ENCODE measurements at places on chromosomes 1 and 21.
A peak's percentile ranks its signal among the peaks of the same experiment; 100 is the strongest.

- no peak for DNase-seq
Measured at GRCh38 chr1:116164150-116164549, 53.0 kb downstream of the MAB21L3 start.

DNA sequence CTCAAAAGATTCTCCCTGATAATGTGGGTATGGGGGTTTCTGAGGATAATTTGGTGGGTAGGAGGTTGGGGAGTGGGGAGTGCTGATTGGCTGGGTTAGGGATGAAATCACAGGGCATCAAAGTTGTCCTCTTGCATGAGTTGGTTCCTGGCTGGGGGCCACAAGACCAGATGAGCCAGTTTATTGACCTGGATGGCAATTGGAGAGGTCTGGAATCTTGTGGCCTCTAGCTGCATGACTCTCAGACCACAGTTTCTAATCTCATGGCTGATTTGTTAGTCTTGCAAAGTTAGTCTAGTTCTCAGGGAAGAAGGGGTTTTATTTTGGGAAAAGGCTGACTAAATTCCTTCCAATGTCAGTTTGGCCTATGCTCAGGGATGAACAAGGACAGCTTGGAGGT is 3.3 kb upstream of the GBP1 start:
- DNase-seq: no peak

GRCh38 chr1:78088486-78088885 is 42.7 kb downstream of the GIPC2 start:
- no peak for DNase-seq

- DNase-seq: no peak
Measured at GRCh38 chr1:183676586-183677189, 23.6 kb upstream of the APOBEC4 start.

DNA sequence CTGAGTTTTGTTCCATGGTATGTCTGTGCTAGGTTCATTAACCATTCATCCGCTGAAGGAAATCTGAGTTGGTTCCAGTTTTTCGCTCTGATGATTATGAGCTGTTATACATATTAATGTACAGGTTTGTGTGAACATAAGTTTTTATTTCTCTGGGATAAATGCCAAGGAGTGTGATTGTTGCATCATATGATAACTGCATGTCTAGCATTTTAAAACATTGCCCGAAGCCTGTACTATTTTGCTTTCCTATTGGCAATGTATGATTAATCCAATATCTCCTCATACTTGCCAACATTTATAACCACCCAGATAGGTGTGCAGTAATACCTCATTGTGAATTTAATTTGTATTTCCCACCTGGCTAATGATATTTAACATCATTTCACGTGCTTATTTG is 322.7 kb downstream of the ZNF326 start:
- no peak for DNase-seq

GRCh38 chr1:245688536-245689453 is 534.0 kb downstream of the KIF26B start:
- DNase-seq: no peak

DNA sequence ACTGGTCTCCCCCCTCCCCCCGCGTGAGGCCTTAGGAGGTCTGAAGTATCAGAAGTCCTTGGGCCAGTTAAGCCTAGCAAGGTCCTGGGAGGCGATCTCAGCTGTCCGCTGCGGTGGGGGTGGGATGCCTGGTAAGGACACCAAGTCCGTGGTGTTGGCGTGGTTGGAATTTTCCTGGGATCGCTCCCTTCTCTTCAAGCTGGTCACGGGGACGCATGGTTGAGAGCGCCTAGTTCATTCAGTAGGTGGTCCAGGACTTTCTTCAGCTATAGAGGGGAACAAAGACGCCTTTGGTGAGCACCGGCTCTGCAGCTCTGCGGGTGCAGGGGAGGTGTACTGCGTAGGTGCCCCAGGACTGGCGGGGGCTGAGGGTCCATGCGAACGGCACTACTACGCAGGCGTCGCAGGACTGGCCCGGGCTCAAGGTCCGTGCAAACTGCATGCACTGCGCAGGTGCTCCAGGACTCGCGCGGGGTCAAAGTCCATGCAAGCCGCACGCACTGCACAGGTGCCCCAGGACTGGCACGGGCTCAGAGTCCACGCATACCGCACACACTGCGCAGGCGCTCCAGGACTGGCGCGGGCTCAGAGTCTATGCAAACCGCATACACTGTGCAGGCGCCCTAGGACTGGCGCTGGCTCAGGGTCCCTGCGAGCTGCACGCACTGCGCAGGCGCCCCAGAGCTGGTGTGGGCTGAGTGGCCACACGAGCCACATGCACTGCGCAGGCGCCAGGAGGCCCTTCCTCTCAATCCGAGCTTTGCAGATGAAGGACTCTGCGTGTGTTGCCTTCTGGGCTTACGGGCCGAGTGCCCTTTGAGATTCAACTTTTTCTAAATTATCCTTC is 36.6 kb upstream of the HMGN1 start:
- no peak for DNase-seq

DNA sequence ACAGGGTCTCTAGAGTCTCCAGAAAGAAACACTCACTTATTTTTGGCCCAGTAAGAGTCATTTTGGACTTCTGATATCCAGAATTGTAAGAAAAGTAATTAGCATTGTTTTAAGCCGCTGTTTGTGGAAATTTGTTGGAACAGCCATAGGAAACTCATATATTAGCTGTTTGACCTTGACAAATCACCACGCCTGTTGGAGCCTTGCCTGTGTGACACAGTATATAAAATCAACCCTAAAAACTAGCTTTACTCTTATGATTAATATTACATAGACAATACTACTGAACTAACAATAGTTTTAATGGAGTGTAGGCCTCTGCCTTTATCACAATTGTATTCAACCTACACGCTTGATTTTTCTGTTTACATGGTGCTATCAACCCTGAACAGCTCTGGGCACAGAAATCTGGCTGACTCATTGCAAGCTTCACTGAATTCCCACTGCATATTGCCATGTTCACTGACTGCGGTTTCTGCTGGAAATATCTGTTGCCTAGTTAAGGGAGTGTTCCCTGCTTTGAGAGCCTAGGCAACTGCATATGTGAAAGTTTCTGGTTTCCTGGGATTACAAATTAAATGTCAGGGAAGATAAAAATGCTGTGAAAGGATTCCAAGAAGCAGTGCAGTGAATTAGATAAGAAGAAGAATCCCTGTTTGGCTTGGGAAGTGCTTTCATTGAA is 419.5 kb upstream of the DEPDC1 start:
- no peak for DNase-seq

DNA sequence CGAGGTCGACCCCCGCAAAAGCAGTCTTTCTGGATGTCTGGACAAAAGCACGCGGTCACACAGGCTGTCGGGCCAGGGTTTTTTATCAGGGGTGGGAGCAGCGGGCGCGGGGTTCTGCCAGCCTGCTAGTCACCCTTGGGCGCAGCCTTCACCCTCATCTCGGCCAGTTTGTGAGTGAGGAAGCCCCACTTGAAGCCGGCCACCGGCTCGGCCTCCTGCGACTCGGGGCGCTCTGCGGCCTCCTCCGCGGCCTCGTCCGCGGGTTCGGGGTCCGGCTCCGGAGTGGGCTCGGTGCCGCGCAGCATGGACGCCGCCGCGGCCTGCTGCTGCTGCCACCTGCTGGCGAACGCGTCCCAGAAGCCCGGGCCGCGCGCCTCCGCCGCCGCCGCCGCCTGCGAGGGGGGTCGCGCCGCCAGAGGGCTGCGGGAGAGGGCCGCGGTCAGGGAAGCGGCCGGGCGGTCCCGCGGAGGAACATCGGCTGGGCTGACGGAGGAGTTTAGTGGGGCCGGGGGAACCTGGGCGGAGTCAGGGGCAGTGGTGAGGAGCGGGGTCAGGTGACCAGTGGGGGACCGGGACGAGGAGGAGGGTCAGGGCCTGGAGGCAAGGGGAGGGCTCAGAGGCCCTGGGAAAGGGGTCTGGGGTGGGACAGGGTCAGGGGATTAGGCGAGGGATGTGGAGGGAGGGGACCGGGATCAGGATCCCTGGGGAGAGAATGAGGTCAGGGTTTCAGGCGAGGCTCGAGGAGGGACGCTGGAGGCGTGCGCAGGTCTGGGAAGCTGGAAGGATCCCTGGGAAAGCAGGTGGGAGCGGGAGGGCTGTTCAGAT is 4.5 kb downstream of the C1orf232 start:
- DNase-seq: peak; percentile 40

DNA sequence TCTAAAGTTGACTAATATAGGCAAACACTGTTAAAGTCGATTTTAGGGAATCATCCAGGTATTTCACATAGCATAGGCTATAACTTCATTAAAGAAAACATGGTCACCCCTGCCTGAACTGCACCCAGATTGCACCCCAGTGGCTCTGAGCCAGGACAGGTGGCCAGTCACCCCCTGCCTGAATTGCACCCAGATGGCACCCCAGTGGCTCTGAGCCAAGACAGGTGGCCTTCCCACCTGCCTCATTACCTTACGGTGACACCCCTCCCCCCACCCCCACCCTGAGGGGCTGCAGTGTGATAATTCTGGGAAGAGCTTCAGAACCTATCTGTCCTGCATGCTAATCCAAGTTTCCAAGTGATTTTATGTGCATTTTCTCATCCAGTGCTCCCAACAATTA is 78.9 kb downstream of the DSCAM start:
- DNase-seq: no peak

DNA sequence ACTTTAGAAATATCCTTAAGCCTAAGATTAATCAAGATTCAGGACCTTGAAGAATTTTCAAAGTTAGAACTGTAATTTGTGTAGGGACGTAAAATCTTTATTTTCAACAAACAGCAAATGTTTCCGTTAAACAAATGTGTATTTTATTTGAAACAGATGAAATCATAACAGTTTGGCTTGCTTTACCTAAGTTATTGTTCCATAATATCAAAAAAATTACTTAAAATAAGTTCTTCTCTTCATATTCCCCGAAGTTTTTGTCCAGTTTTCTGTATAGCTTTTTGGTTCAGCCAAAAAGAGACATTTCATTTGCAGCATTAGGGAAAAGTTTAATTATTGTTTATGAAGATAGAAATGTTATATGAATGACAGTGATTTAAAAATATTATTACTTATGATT is 100.1 kb downstream of the NFIA start:
- DNase-seq: no peak

DNA sequence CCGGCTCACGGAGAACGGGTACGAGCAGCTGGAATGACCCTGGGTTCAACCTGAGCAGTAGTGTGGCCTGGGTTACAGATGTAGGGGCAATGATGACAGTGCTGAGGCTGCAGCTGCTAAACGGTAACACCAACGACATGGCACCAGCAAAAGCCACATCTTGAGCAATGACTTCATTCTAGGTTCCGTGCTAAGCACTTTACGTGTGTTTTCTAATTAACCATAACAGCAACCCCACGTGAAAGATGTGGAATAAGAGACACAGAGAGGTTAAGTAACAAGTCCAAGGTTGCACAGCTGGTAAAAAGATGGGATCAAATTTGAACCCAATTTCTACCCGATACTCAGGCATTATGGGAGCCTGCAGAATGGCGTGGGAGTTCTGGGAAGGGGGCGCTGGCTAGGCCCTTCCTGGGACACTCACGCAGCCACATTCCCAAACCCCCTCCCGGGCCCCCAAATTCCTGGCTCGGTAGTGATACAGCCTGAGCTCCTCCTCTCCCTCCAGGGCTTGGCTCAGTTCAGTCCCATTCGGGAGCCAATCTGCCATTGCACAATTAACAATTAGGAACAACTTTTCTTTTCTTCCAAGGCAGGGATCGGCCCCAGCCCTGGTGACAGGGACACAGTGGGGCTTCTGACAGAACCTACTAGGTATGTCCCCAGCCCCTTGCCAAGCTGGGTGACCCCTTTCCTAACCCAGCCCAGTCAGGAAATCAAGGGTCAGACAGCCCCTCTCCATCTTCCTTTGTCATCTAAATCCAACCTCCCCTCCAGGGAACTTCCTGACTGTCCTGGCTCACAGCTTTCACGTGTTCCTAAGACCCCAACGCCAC is 23.8 kb upstream of the ECE1 start:
- no peak for DNase-seq

- DNase-seq: peak; percentile 86
Measured at GRCh38 chr1:52002038-52002917, 11.8 kb upstream of the RAB3B start.

DNA sequence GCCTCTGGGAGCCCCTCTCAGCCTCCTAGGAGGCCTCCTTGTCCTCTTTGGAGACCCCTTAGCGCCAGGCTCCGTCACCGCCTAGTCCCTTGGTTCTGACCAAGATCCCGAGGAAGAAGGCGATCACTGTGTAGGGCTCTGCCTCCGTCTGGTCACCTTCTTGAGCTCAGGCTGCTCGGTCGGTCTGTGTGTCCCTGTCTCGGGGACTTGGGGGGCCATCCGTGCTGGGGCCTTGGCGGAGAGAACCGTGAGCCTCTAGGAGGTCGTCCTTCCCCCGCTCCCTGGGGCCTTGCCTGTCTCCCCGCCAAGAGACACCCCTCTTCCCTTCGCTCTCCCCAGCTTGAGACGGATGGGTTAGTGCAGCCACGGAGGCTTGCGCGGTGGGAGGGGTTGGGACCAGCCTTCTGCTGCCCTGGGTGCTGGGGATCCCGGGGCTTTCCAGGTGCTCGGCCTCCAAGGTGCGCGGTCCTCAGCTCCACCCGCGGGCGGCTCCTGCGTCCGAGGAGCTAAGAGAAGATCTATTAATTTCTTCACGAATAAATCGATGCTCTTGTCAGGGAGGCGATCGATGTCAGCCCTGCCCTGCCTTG is 701 bp upstream of the INSRR start:
- DNase-seq: no peak

DNA sequence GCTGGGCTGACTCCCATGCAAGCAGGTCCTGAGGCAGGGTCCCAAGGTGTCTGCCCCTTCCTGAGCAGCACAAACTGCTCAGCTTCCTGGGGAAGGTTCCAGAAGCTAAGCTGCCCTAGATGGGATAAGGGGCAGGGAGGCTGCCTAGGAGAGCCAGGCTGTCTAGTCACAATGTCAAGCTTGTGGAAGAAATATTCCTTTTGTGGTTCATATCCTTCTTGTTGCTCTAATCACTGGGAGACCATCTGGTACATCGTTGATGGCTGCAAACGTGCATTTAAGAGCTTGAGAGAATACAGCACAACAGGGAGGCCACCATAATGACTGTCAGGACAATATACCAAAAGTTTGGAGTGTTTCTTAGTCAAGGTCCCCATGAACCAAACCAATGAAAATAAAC is 67.4 kb downstream of the SLC16A1 start:
- no peak for DNase-seq

DNA sequence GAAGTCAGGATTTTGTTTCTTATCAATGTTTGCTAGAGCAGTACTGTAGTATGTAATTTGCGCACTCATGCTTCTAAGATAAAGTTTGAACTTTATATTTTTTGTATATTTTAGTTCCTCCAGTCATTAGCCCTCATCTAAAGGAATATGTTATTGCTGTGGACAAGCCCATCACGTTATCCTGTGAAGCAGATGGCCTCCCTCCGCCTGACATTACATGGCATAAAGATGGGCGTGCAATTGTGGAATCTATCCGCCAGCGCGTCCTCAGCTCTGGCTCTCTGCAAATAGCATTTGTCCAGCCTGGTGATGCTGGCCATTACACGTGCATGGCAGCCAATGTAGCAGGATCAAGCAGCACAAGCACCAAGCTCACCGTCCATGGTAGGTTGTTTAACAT is 252.2 kb downstream of the TPR start:
- no peak for DNase-seq

GRCh38 chr1:158016651-158017335 is 23.3 kb downstream of the KIRREL1 start:
- no peak for DNase-seq

- no peak for DNase-seq
Measured at GRCh38 chr1:231990388-231990787, 363.8 kb downstream of the DISC1 start.

GRCh38 chr1:73943270-73943669 is 254.7 kb downstream of the LRRIQ3 start:
- no peak for DNase-seq

Measured in OCI-LY7 (cell line).